Pancreas (tissue), 10 donors: ENCODE measurements at places on chromosomes 5 and 9. TPM values are rescaled to one million over a fixed set of nuclear protein-coding genes. Genes with fewer than 3 reads are reported as not detected.

TMEM250 gene
- 9.8 TPM for polyA plus RNA-seq

HMCN2 gene
- 2.7 TPM for polyA plus RNA-seq

ADGRD2 gene
- 0.23 TPM for polyA plus RNA-seq

DNA sequence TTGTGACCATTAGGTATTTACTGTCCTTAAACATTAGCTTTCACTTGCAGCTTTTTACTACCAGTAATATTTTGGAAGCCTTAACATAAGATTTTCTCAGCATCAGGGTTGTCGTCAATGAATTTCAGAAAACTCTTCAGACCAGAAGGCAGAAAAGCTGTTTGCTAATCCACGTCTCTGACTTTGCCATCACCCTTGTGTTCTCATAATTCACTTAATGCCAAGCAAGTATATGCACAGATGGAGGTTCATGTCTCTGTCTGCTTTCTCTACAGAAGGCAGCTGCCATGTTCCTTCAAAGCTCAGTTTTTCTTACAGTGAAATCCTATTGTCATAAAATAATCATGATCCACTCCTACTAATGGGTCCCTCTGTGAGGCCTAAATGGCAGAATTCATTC lies 37.7 kb upstream of the LRRC19 start:
- DNase-seq, result no peak

DNA sequence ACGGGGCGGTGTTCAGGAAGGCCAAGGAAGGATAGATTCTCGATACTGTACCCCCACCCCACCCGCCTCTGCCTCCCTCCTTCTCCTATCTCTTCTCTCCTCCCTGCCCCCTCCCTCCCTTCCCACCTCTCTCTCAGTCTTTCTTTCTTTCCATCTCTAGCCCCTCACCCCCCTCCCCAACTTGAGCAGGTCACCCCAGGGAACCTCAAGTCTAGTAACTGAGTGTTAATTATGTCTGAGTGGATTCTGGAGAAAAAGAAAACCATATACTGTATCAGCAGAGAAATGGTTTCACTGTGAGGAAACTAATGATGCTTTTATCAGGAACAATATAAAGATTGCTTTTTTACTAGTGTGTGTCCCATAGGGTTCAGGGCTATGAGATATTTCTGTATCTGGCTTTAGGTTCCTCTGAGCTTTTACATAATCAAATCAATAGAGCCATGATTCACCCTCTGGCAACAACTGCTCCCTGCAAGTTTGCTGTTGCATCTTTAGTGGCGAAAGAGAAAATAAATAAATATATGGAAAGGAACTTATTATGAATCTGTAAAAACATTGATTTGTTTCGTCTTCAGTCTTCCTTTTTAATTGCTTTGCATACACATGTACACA lies 639.7 kb downstream of the CCDC171 start:
- DNase-seq, result no peak

DNA sequence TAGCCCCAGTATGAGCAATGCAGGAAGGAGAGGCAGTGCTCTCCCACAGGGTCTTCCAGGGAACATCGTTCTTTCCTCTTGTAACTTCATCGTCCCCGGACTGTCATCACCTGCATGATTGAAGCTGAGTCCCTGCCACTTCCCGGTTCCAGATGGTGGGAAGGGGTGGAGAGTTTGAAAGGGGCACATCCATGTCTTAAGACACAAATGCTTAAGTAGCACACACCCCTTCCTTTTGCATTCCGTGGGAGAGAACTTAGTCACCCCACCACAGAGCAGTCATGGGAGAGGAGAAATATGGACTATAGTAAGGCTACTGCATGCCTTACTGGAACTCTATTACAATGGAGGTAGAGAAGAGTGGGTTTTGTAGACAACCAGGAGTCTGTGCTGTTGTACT lies 165.3 kb upstream of the GAS1 start:
- DNase-seq, result no peak

- no peak for DNase-seq
Observed at GRCh38 chr9:86735772-86736458, 211.4 kb downstream of the GAS1 start.

DNA sequence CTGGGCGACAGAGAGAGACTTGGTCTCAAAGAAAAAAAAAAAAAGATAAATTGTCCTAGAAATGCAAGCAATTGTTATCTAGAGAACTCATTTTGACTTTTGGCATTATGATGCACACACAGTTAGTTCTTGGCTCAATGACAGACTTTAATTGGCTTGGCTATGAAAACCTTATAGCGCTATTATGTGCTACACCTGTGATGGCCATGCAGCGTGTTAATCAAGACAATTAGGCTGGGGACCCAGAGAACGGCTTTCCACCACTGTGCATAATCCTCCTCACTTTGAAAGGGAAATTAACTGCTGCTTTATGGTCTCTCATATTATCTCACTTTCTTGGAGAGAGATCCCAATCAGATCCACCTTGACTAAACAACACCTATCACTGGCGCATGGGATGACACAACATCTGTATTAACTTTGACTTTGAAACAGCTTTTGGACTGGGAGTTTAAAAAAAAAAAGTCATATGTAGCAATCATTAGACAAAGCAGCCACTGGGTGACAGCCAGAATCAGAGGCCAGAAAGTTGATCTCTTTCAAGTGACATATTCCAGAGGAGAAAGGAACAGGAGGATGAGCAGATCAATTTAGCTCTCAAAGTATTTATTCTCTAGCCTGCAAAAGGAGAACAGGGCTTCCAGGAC lies 132.5 kb downstream of the PPP2R2B start:
- no peak for DNase-seq

GRCh38 chr9:89668216-89668865 lies 63.5 kb downstream of the GADD45G start:
- DNase-seq, result no peak

GRCh38 chr9:27599102-27599869 lies 26.0 kb upstream of the C9orf72 start:
- no peak for DNase-seq

DNA sequence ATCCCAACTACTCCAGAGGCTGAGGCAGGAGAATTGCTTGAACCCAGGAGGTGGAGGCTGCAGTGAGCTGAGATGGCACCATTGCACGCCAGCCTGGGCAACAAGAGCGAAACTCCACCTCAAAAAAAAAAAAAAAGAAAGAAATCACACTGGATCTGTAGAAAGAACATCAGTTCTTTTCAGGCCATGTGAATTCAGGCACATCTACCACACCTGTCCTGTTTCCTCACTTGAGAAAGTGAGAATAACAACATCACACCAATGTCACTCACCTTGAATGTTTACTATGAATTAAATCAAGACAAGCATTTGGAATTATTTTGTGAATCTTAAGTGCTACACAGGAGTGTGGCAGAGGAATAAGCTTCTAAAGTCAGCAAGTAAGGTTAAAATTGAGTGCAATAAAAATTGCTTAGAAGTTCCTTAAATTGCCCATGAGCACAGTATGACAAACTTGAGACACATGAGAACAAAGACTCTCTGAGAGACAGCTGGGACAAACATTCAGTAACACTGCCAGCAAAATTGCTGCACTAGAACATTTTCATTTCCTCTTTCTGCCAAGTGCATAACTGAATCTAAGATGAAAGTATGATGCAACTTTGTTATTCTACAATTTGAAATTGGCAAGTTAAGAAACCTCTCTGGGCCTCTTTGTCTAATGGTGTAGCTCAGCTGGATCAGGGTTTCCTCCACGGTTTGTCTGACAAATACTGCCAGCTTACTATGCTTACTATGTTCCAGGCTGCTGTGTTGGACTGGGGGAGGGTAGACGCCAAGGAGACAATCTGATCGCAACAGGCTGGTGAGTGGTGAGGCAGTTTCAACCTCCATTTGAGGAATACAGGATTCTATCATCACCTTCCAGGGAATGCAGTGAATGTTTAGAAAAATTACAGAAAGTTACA lies 1.9 kb upstream of the RIC1 start:
- peak; percentile 50 for DNase-seq
